Activated naive CD8-positive, alpha-beta T cell treated with anti-CD3 and anti-CD28 coated beads for 36 hours (primary cell): ENCODE measurements at places on chromosomes 1 and 21.

DNA sequence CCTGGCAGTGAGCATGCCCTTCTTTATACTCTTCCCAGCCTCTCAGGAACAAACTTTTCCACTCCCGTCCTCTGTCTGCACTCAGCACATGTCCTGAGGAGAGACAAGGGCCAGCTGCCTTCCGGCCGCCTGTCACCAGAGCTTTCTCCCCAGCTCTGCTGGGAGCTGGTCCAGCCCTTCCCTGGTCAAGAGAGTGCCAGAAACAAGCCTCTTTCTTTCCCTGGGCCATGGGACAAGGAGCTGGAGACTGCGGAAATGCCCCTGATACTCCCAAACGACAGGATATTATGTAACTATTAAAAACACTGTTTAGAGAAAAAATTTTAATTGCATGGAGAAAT lies 10.4 kb downstream of the LAMB3 start:
- no peak overlapping the region for H3K4me3 ChIP-seq
- H3K27me3 ChIP-seq = no peaks in the 10 kb centered on the region
- H3K4me1 ChIP-seq = no peaks in the 10 kb centered on the region

DNA sequence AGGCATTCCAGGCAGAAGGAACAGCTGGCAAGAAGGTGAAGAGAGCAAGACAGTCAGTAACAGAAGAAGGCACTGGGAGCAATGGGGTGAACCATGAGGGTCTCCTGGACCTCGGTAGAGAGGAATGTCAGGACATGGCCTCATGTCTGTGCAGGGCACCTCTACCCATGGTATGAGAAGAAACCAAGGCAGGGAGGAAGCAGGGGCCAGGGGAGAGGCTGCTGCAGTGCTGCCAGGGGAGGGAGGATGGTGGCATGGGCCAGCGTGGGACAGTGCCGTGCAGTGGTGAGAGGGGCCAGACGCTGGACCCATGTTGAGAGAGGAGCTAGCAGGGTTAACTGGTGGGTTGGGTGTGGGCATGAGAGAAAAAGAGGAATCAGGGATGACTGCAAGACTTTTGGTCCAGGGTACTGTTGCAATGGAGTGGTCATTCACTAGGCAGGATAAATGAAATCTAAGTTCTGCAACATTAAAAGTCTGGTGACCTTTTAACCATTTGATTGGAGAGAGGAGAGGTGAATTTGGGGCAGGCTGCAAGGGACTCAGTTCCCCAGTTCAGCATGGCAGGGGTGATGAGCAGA lies 577.6 kb downstream of the MATN1 start:
- peaks cover 23% of the 10 kb centered on the region for H3K27me3 ChIP-seq
- no peak for DNase-seq
- no peaks in the 10 kb centered on the region for H3K36me3 ChIP-seq
- H3K27ac ChIP-seq = no peak overlapping the region

DNA sequence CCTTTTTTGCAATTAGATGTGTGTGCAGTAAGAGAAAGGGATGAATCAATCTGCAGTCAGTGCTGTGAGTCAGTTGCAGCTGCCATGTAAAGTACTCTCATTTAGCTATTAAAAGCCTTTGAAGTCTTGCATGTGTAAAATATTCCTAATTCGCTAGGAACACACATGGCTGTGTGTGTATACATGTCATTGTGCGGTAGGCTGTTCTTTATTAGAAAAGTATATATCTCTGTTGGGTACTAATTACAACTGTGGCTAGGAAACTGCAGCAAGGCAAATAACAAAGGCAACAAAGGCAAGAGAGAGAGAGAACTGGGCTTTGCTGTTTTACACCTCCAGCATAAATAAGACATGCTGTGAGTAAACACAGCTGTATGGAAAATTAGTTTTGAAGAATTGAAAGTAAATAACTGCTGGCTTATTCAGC lies 41.7 kb downstream of the EPB41 start:
- H3K4me1 ChIP-seq = peaks cover 31% of the 10 kb centered on the region
- no peak for DNase-seq
- H3K27ac ChIP-seq = no peak overlapping the region
- no peak overlapping the region for H3K4me3 ChIP-seq
- H3K36me3 ChIP-seq = peaks cover 3% of the 10 kb centered on the region

DNA sequence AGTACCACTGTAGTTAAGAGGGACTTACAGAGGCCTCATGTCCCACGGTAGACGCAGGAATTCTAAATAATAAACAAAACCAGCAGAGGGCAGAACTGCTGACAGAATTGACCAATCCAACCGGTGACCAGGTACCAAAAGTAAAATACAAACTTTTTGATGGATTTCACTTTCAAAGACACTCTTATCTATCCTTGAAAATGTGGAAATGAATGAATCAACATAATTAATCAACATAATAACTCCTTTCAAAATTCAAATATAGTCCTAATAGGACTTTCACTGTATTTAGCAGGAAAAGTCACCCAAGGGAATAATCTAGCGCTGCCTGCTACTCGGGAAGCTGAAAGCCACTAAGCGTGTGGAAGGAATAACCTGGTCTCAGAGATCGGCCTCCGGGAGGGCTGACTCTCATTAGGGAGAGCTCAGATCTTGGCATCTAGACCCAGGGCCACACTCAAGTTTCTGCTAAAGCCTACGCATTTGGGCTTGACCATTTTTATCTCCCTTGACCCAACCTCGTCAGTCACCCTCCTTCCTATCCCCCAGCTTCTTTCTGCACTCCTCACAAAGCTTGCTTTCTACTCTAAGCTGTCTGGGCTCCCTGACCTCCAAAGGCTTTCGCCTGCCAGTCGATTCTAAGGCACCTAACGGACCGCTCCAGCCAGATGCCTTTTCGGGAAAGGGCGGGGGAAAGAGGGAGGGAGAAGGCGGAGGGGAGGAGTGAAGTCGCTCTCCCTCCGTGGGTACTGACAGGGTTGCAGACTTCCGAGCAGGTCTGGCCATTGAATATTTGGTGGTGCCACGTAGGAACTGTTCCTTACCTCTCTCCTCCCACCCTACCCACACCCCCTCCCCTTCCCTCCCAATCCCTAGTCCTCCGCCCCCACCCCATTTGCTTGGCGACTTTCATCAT lies 1.6 kb downstream of the COL11A1 start:
- H3K4me1 ChIP-seq = peaks cover 5% of the 10 kb centered on the region
- no peaks in the 10 kb centered on the region for H3K36me3 ChIP-seq
- H3K4me3 ChIP-seq = no peak overlapping the region
- DNase-seq = no peak

DNA sequence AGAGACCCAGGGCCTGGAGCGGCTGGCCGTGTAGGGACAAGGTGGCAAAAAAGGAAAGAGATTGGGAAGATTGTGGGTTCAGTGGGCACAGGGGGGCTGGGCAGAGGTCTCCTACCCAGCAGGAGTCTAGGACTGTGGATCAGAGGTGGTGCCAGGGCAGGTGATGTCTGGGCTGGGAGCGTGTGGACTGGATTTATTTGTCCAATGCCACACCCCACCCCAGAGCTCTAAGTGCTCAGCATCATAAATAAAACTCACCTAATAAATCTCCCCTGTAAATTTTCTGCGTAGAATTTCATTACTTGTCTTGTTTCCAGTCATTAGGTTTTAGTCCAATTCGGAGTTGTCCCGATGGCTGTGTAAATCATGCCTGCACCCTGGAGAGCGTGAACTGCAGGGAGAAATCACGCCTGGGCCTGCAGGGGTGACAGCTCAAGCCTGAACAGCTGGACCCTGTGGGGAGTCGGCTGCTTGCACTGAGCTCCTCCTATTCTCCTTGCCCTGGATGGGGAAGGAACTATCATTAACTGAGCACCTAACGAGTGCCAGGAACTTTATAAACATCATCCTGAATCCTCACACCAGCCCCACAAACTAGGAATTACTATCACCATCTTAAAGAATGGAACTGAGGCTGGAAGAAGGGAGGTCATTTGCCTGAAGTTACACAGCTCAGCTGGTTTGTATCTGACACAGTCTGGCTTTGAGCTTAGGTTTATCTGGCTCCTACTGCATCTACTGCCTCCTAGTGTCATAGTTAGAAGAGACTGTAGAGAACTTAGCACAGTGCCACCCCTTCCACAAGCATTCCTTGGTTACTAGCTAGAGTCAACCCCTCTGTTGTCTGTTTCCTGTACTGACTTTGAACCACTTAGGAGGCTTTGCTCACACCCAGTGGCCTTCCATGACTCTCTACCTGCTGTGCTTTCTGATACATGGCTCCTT lies 25.0 kb upstream of the POU3F1 start:
- no peak overlapping the region for H3K4me3 ChIP-seq
- H3K27me3 ChIP-seq = peaks cover 52% of the 10 kb centered on the region
- H3K4me1 ChIP-seq = no peaks in the 10 kb centered on the region
